ENCODE measurements at places on chromosomes 4 and X. TPM values are rescaled to one million over a fixed set of nuclear protein-coding genes. Genes with fewer than 3 reads are reported as not detected.

DNA sequence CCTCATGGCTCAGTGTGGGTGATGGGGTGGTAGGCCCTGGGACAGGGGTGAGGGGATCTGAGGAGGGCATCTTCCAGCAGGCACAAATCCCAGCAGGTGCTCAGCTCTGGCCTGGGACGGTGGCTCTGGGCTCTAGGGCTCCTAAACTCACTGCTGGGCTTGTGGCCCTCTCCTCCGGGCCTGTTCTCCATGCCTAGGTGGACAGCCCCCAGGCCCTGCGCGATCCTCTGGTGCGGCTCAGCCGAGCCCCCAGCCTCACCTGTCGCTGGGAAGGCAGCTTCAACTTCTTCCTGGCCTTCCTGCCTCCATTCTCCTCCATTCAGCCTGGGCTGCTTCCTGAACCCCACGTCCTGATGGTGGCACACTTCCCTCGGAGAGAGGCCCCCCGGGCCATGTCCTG lies 19.3 kb upstream of the FGFR3 start:
- H3K4me1 ChIP-seq: peaks cover 6% of the 10 kb centered on the region
- H3K27ac ChIP-seq: no peak overlapping the region
- no peak for DNase-seq
- no peaks in the 10 kb centered on the region for H3K36me3 ChIP-seq
- peaks cover 2% of the 10 kb centered on the region for H3K27me3 ChIP-seq

- no peaks in the 10 kb centered on the region for H3K4me1 ChIP-seq
- H3K4me3 ChIP-seq: no peak overlapping the region
- no peak overlapping the region for H3K27ac ChIP-seq
- DNase-seq: no peak
- no peaks in the 10 kb centered on the region for H3K27me3 ChIP-seq
Measured at GRCh38 chr4:14236359-14236758, 608.8 kb upstream of the BOD1L1 start.

- no peaks in the 10 kb centered on the region for H3K36me3 ChIP-seq
- H3K4me3 ChIP-seq: no peak overlapping the region
- H3K27me3 ChIP-seq: no peaks in the 10 kb centered on the region
- H3K4me1 ChIP-seq: no peaks in the 10 kb centered on the region
- H3K27ac ChIP-seq: no peak overlapping the region
- DNase-seq: no peak
Measured at GRCh38 chr4:173960398-173960797, 323.1 kb downstream of the FBXO8 start.

- H3K4me3 ChIP-seq: no peak overlapping the region
- H3K36me3 ChIP-seq: peaks cover 20% of the 10 kb centered on the region
- DNase-seq: no peak
- H3K27me3 ChIP-seq: no peaks in the 10 kb centered on the region
- H3K4me1 ChIP-seq: no peaks in the 10 kb centered on the region
Measured at GRCh38 chrX:48934581-48935300, 15.9 kb upstream of the PIM2 start.

Gene SULT1E1
- not detected for total RNA-seq
